ENCODE measurements at places on chromosomes 6 and 20.

DNA sequence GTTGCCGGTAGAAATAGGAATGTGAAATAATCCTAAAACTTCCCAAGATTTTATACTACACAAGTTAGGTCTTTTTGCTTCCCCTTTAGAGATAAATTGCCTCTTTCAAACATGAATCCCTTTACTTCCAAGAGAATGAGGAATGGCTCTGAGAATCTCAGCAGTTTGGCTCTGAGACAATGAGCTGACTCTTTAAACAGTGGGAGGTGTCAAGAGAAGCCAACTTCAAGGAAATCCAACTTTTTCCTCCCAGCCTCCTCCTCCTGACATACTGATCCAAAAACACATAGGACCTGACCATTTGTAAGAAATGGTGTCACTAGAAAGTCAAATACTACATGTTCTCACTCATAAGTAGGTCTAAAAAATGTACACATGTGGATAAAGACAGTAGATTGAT is 154.2 kb downstream of the ALDH8A1 start:
- DNase-seq, result no peak

DNA sequence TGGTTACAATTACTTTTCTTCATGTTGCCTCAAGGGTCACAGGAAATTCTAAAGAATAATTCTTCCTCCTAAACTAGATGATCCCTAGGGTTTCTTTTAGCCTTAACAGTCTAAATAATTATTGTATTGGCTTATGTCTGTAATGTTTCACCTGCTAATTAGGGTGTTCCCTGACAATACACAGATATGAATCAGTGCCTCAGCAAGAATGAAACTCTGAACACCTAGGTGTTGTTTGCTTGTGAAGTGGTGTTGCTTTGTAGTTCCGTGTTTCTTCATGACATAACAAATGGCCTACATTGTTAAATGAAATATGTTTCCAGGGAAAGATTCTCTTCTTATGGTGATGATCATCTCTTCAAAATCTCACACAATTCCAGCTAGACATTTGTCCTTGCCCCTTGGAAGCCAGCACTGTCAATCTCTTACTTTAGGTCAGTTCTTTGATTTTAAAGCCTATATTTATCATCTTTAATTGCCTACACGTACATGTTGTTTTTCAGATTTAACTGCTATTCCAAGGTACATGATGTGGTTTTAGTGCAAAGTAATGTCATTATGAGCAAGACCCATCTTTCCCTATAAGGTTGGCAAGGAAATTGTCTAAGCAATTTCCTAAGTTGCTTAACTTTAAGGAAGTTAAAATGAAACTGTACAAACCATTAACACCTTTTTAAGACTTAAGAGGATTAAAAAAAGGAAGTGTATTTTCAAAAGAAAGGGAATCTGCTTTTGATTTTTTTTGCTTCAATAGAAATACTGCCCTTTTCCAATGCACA is 111.9 kb downstream of the TBC1D7 start:
- no peak for DNase-seq

- no peak for DNase-seq
Measured at GRCh38 chr6:85015396-85015990, 251.1 kb upstream of the TBX18 start.

DNA sequence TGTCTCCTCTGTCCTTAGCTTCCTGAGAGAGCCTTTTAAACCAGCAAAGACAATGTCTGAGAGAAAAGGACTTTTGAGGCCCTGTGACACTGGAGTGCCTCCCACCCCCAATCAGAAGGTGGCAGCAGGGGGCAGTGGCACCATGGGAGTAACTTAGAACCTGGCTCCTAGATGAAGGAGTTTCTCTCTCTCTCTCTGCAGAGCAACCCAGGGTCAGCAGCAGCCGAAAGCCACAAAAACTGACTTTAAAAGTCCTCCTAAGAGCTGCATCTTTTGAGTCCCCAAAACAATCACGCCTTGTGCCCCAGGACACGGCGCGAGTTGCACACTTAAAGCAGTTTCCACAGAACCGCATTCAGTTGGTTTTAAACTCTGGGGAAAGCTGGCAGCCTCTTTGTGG is 5.3 kb upstream of the TCP11 start:
- no peak for DNase-seq

DNA sequence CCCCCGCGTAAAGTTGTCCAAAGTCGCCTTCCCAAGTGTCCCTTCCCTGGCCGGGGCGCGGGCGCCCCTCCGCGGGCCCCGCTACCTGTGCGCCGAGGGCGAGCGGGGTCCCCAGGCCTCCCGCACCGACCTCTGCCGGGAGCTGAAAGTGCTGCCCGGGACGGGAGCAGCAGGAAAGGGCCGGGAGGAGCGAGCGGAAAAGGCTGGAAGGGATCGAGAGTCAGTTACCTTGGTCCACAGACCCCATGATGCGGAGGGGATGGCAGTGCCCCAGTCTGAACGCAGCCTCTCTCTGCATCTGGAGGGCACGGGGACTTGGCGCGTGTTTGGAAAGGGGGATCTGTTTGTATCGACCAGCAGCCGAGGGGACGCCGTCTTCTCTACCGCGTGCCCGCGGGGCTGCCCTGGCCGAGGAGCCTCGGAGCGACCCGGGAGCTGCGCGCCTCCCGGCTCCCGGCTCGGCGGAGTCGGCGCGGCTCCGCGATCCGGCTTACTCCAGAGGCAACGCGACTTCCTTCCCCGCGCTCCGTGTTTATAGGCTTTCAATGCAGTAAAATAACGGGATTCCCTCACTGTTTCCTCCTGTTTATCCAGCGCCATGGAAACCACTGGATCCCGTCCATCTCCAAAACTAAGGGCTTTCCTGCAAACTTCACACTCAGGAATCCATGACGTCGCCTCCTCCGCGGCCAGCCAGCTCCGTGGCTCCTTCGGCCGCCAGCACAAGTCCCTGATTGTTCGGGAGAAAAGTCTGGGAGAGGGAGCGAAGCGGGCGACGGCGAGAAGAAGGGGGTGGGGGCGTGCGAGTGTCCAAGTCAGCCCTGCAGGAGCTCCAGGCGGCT is 20.0 kb upstream of the NFATC2 start:
- DNase-seq, result no peak

DNA sequence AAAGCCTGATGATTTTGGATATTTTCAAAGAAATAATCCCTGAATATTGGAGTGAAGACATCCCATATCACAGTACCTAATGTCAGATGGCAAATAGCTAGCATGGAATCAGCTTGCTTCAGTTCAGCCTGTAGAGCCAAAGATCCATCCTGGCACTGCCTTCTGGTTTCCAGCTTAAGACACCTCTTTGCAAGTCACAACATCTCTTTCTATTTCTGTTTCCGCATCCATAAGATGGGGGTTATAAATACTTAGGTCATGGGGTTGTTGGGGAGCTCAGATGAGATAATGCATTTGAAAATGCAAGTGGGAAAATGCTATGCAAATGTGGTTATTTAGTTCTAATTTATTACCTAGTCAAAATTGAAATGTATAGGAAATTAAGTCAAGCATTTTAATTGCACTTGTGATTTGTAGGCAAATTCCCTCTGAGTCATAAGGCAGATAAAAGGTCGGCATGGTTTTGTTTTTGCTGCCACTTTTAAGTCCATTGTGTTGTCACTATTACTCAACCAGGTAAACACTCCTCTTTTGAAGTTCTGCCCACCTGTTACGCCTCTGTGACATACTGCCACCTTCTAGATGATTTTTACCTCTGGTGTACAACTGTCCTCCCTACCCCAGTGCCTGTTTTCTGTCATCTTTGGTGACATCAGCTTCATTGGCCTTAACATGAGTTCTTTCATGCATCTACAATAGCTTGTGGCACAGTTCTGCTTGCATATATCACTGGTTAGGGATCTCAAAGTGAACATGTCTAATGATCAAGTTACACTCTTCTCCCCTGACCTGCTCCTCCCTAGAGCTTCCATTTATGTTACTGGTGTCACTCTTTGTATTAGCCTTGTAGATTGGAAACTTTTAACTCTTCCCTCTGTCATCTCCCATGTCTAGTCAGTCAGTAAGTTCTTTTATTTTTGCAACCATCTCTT is 96.6 kb downstream of the CDKAL1 start:
- no peak for DNase-seq

- DNase-seq, result no peak
Measured at GRCh38 chr6:15980801-15981200, 148.1 kb upstream of the MYLIP start.

DNA sequence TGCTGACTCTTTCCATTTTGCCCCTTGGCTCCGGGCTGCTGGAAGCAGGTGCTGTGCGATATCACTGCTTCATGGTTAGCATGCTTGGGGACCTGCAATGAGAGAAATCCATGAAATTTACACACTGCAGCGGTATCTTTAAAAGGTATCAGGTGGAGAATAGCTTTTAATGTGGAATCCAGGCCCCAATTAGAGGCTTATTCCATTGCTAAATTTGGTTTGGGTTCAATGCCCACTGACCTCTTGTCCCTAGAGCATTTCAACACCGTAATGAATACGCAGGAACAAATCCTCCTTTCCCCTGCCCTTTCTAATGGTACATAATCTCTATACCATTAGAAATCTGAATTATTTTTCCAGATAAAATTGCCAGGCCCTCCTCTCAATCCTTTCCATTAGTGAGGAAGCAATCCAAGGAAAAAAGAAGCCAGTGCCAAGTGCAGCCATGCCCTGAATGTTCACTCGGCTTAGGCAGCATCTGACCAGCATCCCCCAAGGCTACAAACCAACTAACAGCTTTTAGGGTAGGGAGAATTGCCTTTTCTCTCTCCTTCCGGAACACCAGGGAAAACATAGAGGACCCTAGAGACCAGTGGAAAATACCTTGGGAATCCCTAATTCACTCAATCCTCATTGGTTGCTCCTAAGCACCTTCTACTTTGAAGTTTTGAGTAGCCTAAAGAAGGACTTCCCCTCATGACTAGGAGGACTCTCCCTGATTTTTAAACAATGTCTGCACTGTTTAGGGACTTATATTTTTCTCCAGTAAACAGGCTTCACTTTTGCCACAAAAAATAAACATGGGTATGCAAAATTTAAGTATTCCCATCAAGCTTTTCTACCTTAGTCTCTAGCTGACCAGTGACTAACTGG is 143.1 kb downstream of the QRSL1 start:
- DNase-seq, result no peak

DNA sequence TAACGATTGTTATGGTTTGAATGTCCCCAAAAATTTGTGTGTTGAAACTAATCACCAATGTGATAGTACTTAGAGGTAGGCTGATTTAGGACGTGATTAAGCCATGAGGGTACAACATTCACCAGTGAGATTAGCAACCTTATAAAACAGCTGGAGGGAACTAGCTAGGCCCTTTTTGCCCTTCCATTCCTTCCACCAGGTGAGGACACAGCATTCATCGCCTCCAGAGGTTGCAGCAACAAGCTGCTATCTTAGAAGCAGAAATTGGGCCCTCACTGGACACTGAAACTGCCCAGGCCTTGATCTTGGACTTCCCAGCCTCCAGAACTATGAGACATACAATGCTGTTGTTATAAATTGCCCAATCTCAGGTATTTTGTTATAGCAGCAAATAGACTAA is 340.7 kb upstream of the JARID2 start:
- DNase-seq, result no peak

DNA sequence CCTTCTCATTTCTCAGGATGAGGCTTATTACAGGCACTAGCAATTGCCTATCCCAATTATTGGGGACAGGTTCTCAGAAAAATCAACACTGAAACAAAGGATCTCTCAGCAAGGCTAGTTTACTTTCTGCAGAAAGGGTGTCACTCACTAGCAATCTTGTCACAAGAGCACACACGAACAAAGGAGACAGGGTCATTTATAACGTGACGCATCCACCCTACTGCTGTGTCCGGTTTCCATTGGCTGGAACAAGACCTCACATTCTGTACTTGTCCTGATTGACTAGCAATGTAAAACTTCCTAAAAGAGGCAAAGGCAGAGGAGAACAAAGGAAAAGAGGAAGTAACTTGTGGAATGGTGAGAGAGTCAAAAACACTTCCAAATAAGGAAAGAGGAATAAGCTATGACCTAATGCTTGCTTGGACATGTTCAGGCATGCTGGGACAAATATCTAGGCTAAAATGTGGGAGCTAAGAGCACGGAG is 160.2 kb upstream of the STXBP5 start:
- no peak for DNase-seq

GRCh38 chr6:143158113-143158581 is 97.5 kb downstream of the AIG1 start:
- DNase-seq, result no peak

All from stimulated activated CD8-positive, alpha-beta memory T cell treated with anti-CD3 and anti-CD28 coated beads, Interleukin-2, amount 100 ng/mL, for 1 hour (primary cell).